ENCODE measurements at places on chromosomes 6 and 20.

- no peak for DNase-seq
Observed at GRCh38 chr20:46293084-46293483, 15.2 kb downstream of the CDH22 start.

DNA sequence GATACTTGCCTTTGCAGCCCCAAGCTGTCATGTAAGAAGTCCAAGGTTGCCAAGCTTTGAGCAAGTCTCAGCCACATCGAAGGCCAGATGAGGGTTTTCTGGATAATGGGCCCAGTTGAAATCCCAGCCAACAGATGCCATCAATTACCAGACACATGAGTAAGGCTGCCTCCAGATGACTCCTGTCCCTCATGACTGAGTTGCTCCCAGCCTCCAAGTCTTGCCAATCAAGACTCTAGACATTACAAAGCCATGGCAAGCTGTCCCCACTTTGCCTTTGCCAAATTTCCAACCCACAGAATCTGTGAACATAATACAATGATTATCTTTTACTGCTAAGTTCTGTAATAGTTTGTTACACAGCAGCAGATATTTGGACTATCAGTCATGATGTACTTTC, 76.8 kb upstream of the ARMC2 start:
- DNase-seq: no peak

DNA sequence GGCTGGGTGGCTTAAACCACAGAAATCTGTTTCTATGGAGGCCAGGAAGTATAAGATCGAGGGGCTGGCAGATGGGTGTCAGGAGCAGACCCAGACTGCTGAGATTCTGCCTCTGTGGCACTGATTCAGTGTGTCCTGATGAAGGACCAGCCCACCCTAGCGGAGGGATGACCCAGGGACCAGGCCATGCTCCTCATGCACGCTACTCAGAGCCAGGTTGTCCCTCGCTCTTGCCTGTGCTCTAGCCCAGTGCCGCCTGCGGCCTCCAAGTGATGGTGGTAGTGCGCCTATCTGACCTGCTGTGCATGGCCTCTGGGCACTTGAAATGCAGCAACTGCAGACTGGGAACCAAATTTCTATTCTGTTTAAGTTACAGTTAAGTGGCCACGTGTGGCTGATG, 13.1 kb upstream of the APMAP start:
- no peak for DNase-seq

- no peak for DNase-seq
Observed at GRCh38 chr6:80441131-80441530, 334.7 kb downstream of the BCKDHB start.

GRCh38 chr6:121430514-121431460, 4.7 kb upstream of the GJA1 start:
- DNase-seq: no peak

DNA sequence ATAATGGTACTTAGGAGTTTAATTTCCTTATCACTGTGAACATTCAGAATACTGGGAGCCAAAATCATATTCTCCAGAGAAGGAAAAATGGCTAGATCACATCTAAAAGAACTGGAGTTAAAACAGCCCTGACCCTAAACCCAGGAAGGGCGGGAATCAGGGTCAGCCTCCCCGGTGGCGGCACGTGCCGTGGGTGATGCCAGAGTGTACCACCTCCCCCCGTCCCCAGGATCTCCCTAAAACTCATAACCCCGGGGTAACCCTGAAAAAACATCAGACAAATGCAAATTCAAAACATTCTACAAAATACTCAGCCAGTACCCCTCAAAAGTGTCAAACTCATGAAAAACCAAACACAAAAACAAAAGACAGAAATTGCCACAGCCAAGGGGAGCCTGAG, 148.3 kb downstream of the DLL1 start:
- DNase-seq: peak; percentile 11

GRCh38 chr20:52804497-52805295, 167.5 kb upstream of the TSHZ2 start:
- no peak for DNase-seq

- no peak for DNase-seq
Observed at GRCh38 chr6:97438011-97438671, 155.1 kb upstream of the MMS22L start.

- no peak for DNase-seq
Observed at GRCh38 chr20:8346700-8347270, 214.7 kb downstream of the PLCB1 start.

GRCh38 chr20:43963233-43963632, 48.6 kb downstream of the TOX2 start:
- peak; percentile 73 for DNase-seq

DNA sequence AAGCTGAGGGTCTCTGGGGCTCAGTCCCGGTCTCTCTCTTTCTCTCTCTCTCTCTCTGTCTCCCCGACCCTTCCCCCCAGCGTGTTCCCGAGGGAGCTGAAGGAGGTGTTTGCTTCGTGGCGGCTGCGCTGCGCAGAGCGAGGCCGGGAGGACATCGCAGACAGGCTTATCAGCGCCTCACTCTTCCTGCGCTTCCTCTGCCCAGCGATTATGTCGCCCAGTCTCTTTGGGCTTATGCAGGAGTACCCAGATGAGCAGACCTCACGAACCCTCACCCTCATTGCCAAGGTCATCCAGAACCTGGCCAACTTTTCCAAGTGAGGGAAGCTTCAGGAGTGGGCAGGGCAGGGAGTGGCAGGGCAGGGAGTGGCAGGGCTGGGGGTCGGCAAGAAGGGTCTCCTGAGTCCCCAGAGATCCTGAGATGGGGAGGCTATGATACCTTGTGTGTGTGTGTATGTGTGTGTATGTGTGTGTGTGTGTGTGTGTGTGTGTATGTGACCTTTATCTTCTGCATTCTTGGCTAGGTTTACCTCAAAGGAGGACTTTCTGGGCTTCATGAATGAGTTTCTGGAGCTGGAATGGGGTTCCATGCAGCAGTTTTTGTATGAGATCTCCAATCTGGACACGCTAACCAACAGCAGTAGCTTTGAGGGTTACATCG, 13.6 kb upstream of the ZBTB9 start:
- DNase-seq: no peak

DNA sequence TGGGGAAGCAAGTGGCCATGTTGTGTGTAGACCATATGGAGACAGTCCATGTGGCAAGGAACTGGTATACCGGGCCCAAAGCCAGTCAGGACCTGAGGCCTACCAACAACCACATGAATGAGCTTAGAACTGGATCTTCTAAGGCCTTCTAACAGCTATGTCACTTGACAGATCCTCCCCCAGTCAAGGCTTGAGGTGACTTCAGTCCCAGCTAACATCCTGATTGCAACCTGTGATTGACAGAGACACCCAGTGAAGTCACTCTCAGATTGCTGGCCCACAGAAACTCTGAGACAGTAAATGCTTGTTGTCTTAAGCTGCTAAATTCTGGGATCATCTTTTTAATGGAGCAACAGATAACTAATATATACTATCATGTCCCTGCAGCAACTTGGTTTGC, 32.9 kb downstream of the AHI1 start:
- no peak for DNase-seq

- DNase-seq: no peak
Observed at GRCh38 chr20:57265336-57265996, 975 bp downstream of the BMP7 start.
